Stimulated activated CD8-positive, alpha-beta memory T cell treated with anti-CD3 and anti-CD28 coated beads, Interleukin-7, amount 100 ng/mL, for 1 hour (primary cell): ENCODE measurements at places on chromosomes 2 and 18.

DNA sequence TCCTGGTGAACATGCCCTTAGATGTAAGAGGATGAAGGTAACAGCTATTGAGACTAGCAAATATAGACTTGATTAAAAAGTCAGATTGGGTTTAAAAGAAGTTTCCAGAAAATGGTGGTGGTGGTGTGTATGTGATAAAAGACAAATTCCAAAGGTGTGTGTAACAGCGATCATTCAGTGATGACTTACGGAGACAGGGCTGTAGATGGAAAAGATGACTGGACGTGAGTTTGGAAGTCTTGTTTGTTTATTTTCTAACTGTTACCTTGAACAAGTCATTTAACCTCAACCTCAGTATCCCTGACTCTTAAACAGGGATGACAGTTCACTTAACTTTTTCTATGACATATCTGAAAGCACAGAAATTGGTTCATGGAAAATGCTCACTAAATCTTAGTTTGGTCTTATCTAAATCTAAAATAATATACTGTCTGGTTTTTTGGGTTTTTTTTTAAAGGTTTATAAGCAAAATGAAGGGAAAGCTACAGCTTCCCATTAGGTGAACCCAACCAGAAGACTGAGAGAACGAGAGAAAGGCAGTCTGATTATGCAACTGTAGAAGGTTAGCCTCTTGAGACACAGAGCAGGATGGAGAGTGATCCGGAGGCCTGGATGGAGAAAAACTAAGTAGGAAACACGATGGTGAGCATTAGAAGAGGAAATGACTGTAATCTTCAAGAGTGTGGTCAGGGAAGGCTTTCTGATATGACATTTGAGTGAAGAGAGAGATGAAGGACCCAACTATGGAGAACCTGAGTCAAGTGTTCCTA lies 71.9 kb downstream of the TCF4 start:
- DNase-seq: no peak

GRCh38 chr2:144477281-144477956 lies 42.5 kb downstream of the ZEB2 start:
- no peak for DNase-seq

GRCh38 chr2:138123741-138124140 lies 159.5 kb downstream of the HNMT start:
- DNase-seq: no peak

DNA sequence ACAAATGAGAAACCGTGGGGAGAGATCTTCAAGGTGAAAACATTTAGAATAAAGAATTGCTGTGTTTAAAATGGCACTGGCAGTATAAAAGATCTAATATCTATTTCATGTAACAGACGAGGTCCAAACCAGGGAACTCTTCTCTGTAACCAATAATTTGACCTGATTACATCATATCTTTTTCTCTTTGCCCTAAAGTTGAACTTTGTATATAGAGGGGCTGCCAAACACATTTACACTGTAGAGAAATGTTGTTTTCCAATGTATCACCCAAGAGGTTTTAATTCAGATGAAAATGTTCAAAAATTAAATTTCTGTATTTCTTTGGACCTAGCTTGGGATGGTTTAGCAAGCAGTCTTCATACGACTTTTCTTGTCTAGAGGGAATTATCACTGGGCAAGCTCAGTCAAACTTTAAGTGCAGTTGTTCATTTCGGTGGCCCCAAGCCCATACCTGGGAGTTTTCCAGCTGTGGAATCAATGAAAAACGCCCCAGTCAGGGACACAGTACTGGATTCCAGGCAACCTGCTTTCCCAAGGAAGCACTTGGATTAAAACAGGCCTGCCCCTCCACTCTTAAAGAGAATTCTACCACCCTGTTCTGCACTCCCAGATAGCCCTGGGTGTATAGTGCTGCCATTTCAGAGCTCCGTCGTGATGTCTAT lies 208.5 kb upstream of the FN1 start:
- DNase-seq: no peak

GRCh38 chr2:102449370-102449974 lies 23.6 kb upstream of the SLC9A4 start:
- peak; percentile 32 for DNase-seq

DNA sequence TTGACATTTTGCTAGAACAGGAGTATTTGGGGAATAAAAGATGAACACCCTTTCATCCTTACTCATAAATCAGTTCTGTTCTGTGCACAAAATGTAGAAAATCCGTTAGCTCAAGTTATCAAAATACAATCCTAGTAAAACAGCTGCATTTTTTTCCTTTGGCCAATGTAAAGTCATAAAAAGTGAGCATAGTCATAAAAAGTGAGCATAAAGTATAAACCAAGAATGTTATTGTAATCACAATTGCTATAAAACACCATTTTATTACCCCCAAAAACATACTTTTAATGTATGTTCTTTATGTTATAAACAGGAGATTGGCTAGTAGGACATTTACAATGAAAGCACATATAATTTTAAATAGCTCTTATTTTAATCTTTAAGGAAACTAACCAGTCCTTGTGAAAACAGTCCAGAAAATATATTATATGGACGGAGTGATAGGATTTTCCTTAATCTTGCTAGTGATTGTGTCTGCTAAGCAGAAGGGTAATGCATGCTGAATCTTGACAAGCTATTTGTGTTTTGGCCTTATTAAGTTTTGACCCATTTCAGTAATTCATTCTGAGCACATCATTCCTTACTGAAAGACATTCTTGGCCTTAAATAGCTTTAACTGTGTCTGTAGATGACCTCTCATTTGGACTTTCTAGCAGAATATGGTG lies 891.8 kb downstream of the DSC3 start:
- DNase-seq: no peak

GRCh38 chr2:181679544-181679979 lies 755 bp downstream of the NEUROD1 start:
- DNase-seq: no peak

DNA sequence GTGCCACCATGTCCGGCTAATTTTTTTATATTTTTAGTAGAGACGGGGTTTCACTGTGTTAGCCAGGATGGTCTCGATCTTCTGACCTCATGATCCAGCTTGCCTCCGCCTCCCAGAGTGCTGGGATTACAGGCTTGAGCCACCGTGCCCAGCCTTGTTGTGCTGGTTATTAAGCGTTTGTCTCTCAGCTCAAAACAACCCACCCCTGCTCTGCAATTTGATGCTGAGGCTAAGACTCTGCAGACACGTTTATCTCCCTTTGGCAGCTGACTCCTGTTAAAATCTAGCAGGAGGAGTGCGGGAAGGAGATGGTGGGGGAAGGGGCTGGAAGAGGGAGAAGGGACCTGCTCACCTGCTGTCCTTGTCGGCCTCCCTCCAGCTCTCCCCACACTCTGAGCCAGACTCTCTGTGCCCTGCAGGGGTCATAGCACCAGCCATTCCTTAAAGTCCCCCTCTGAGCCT lies 29.9 kb upstream of the IMPA2 start:
- DNase-seq: no peak

DNA sequence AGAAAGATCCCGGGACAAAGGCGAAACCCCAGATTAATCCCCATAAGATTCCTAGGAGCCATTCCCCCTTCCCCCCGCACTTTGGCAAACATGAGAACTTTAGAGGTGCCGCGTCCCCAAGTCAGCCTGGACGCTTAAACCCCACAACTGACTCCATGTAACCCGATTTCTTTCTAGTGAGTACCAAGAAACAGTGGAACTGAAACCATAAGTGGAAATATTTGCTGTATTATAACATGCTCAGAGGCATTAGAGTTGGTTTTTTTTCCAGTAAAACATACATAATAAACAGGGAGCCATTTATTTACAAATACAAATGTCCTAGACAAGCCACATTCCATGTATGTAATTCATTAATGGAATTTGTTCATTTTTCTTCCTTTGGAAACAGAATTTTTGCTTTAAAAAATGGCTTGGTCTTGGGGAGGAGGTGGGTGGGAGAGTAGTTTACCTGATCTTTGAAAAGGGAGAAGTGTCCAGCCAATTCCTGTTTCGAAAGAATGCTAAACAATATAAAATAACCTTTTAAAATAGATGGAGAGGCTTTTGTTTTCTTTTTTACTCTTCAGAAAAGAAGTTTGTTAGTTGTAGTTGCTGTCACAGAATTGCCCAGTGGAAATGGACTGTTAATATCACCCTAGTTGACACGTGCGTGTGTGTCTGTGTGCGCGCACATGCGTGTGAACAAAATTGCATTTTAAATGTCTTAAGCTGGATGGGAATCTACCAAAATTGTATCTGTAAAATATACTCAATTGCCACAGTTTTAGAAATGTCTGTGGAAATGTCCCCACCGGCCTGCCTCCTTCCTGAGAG lies 10.6 kb downstream of the POU3F3 start:
- DNase-seq: no peak

- DNase-seq: no peak
Observed at GRCh38 chr2:26582890-26583289, 58.3 kb downstream of the CIB4 start.

GRCh38 chr2:21008790-21009661 lies 34.8 kb downstream of the APOB start:
- no peak for DNase-seq

GRCh38 chr18:34976534-34976898 lies 64.7 kb upstream of the MAPRE2 start:
- no peak for DNase-seq

GRCh38 chr2:120486946-120487345 lies 141.0 kb downstream of the INHBB start:
- DNase-seq: no peak

- no peak for DNase-seq
Observed at GRCh38 chr2:48483506-48483905, 46.4 kb upstream of the STON1 start.

DNA sequence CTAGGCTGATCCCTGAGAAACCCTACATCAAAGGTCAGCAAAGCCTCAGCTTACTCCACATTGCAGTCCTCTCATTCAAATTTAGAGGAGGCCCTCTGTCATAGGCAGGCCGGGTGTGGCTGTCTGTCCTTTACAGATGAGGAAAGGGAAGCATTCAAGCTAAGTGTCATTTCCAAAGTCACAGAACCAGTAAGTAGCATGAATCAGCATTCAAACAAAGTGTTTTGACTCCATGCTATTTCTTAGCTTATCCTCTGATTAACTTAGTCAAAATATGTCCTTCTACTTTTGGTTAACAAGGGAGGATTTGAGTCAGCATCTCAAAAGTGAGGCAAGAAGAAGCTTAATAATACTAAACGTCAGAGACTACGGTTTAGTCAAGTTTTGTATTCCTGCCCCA lies 409.0 kb upstream of the POU3F3 start:
- no peak for DNase-seq

DNA sequence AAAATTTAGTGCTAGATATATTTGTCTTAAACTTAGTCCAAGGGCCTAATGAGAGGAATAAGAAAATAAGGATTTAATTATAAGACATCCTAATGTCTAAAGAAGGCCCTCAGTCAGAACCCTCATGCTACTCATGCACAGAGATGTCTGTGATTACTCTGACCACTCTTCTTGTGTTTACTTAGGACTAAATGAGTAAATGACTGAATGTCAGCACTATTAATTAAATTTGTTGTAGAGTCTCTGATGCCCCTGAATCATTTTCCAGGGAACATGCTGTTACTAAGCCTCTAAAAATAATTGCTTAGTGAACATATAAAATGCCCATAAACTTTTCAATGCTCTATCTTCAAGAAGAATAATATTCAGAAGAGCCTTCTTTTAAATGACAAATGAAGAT lies 32.4 kb downstream of the GULP1 start:
- DNase-seq: no peak

GRCh38 chr2:133849341-133849740 lies 281.1 kb upstream of the NCKAP5 start:
- no peak for DNase-seq

DNA sequence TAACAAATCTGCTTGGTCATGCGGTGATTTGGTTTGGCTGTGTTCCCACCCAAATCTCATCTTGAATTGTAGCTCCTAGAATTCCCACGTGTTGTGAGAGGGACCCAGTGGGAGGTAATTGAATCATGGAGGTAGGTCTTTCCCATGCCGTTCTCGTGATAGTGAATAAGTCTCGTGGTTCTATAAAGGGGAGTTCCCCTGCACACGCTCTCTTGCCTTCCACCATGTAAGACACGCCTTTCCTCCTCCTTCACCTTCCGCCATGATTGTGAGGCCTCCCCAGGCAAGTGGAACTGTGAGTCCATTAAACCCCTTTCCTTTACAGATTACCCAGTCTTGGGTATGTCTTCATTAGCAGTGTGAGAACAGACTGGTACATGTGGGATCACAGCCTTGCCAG lies 36.7 kb downstream of the TRABD2A start:
- DNase-seq: no peak

DNA sequence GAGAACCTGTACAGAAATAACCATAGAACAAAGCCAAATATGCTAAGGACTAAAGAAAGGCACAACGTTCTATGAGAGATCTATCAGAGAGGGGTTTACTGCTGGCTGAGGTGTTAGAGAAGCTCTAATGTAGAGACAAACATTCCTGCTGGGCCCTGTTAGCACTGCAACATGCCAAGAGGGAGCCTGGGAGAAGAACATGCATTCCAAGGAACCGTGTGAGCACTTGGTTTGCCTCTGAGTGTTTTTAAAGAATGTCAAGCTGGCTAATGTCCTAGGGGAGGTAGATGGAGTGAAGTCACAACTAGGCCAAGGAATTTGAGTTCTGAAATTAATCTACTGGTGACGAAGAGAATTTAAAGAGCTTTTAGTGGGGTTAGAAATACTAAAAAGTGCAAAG lies 384.3 kb upstream of the LYPD1 start:
- DNase-seq: no peak

DNA sequence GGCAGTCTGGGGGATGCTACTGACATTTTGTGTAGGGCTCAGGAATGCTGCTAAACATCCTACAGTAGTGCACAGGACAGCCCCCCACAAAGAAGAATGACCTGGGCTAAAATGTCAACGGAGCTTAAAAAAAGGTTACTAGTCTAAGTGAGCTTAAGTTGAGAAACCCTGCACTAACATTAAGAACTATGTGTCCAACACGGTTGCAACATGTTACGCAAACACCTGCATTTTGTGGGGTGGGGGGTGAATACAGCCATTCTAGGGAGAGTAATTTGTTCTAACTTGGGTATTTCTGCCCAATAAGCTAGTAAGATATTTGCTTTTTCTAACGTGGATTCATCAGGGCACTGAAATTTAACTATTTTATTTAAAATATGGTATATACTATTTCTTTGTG lies 57.9 kb downstream of the SLC8A1 start:
- DNase-seq: no peak
